ENCODE measurements at places on chromosomes 16 and 17.

DNA sequence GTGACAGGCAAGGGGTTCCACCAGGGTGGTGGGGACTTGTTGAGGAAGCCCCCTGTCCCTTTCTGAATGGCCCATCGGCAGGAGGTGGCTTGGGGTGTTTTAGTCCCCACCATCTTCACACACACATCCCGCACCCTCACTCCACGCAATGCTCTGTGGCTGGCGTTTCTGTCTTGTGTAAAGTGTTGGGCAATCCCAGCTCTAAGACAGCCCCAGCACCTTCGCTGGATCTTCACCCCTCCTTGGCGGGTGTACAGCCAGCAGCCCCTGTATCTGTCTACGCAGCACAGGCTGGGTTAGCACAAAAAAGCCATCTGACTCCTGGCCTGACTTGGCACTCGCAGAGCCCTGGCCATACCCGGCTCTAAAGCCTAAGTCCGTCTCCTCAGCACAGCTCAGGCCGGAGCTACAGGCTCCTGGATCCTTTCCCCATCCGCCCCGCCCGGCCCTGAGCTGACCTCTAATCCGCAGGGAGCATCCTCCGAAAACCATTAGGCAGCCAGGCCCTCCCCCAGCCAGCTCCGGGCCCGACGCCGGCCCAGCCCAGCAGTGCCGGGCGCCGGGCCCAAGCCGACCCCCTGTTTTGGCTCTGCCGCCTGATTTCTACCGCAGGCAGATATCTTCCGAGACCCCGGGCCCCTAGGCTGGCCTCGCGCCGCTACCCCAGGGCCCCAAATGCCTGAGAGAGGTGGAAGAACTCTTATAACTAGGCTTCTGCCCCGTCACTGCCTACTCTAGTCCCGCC lies 42.4 kb upstream of the TAC4 start:
- DNase-seq = peak; percentile 36

DNA sequence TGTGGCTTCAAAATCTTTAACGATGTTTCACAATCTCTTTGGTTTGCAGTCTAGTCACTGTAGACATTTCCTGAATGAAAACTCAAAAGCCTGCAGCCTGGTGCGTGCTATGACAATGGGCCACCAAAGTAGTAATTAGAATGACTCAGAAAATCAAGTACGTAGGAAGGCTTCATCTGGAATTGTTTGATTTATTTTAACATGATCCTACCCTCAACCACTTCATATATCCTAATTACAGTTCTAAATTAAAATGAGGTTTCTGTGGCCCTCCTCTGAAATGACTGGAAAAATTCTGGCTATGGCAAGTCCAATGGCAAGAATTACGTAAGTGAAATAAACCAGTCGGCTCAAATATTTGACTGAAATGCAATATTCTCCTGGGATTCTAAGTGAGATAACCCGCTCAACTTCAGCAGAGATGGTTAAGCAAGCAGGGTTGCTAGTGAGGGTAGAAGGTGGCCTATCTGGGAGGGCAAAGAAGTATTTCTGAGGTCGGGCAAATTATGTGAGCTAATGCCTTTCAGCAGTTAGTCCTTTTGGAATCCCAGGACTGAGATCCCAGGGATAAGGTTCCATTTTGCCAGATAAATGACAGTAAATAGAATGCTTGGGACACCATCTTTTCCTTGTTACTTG lies 145.6 kb upstream of the MYOCD start:
- DNase-seq = no peak

- DNase-seq = no peak
Observed at GRCh38 chr16:89119166-89119621, 25.5 kb downstream of the ACSF3 start.

DNA sequence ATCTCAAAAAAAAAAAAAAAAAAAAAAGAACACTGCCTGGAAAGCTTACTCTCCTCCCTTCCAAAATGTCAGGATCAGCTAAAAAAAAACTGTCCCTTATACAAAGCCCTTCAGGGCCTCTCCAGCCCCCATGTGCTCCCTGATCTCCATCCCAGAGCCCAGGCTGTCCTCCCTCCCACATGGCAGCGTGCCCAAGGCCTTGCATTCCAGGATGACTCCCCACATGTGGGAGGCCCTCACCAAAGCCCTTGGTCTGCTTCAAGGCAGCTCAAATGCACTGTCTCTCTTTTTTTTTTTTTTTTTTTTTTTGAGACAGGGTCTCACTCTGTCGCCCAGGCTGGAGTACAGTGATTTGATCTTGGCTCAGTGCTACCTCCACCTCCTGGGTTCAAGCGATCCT lies 2.3 kb downstream of the FDXR start:
- DNase-seq = no peak

DNA sequence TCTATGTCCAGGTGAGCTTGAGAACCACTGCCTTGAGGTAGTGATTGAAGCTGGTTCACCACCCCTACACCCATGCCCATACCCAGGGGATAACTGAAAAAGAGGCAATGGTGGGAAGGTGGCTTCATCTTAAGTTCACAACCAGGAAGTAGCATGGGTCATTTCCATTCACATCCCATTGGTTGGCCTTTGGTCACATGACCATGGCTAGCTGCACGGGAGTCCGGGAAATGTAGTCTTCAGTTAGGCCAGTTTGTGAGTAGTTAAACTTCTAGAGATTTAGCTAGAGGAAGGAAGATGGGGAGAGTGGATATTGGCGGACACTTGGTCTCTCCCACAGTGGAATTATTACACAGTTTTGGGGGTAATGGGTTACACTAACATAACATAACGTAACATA lies 92.9 kb downstream of the RGS9 start:
- no peak for DNase-seq

DNA sequence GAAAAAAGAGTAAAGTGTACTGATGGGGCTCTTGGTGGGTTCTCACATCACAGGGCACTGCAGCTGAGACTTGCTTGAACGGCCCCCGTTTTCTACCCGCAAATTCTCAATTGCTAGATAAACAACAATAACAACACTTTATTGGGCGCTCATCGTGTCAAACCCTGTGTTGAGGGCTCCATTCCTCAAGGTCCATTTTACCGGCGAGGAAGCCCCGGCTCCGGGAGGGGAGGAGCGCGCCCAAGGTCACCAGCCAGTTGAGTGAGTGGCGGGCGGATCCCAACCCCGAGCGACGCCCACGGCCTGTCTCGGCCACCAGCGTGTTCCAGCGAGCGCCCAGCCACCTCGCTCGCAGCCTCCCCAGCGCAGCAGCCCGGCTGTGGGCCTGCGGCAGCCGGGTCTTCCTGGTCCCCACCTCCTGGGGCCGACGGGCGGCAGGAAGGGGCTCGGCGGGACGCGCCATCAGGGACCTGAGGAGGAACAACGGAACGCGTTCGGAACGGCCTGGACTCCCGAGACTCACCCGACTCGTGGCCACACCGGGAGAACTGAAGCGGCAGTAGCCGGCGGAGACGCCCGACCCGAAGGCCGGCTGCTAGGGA lies 373 bp downstream of the CMC2 start:
- DNase-seq = peak; percentile 39

GRCh38 chr17:44997733-44998520 lies 29.8 kb upstream of the C1QL1 start:
- no peak for DNase-seq

DNA sequence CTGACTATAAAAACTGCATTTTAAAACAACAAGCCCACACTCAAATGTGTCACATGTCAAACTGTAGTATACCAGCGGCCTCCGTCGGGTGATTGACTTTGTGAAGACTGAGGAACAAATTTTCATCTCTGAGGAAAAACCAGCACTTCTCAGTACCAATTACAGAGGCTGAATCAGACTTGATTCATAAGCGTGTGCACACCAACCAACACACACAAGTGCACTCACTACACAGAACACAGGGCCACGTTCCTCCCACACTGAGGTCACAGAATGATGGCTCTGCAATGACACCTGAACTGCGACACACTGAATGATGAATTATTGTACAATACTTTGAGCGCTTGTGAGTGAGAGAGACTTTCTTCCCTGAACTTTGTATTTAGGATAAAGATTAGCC lies 29.6 kb downstream of the XPO6 start:
- DNase-seq = no peak

DNA sequence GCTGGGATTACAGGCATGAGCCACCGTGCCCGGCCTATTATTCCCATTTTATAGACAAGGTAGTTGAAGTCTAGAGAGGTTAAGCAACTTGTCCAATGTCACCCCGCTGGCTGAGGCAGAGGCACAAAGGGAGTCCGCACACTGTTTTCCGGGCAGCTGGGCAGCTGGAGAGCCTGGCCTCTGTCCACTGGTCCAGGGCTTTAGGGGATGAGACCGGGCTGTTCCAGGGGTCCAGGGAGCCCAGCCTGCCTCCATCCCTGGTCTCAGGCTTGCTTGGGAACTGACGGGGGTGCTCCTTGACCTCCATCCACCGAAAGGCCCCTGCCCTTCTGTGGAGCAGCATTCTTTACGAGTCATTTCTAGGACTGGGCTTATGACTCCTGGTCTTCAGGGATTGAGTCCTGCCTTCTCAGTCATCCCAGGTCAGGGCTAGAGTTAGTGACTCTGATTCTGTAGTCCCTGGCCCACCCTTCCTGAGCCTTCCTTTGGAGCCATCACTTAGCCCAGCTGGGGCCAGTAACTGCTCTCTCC lies 37.5 kb downstream of the SOCS3 start:
- DNase-seq = no peak

DNA sequence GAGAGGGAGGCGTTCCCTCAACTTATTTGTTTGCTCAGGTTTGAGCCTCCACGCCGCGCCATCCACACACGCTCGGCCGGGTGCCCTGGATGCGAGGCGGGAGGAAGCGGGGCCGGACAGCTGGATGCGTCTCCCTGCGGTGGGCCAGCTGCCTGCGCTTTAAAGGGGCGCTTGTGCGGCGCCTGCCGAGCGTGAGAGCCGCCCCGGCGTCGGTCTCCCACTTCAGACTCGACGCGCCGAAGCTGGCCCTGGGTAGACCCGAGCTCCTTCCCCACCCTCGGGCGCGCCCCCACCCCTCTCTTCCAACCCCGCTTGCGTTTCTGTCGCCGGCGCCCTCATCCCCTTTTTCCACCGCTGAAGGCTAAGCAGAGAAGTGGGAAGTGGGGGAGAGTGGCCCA lies 527 bp upstream of the CHAD start:
- no peak for DNase-seq

GRCh38 chr17:14432079-14432478 lies 131.2 kb downstream of the HS3ST3B1 start:
- no peak for DNase-seq

- DNase-seq = no peak
Observed at GRCh38 chr16:79097771-79098170, 502.8 kb downstream of the MAF start.
